ENCODE measurements at places on chromosomes 4 and X.

DNA sequence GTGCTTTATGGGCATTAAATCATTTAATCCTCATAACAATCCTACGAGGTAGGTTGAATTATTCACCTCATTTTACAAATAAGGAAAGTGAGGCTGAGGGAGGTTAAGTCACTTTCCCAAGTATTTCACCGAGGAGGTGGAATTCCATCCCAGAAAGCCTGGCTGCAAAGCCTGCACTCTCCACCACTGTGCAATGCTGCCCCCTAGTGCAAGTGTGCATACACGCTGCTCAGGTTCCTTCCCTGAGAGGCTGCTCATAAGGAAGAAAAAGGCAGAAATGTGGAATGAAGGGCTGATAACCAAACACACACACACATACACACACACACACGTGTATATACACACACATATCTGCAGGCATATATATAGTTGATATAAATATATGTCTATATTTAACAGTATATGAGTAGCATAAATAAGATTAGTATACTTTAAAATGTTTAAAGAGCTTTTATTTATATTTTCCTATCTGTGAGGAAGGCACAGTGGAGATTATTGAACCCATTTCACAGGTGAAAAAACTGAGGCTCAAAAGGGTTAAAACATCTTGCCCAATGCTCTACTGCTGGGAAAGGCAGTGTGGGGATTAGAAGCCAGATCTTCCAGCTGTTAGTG is 714.5 kb upstream of the TENM3 start:
- DNase-seq: no peak

DNA sequence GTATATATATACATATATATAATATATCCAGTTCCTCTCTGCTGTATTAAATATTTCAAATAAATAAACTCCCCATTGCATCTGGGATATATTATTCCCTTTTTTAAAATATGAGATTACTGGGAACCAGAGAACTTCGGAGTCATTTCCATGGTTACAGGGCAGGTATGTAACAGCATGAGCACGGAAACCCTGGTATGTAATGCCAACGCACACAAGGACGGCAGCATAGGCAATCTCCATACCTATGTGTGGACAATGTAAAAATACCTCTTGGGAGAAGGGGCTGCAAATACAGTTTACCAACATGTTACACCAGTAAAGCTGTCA is 62.8 kb downstream of the NUDT10 start:
- no peak for DNase-seq

DNA sequence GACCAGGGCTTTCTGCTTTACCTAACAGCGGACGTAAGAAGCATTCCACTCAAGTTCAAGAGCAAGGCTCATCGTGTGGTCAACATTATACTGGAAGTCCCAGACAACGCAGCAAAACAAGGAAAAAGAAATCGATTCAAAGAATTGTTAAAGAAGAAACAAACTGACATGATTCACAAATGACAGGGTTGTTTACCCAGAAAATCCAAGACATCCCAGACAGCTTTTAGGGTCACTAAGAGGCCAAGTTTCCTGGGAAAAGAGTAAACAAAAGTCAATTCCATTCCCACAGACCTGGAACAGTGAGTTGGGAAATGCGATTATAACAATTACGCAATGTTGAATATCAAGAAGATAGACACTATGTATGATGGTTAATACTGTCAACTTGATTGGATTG is 21.5 kb upstream of the HTRA3 start:
- DNase-seq: no peak

DNA sequence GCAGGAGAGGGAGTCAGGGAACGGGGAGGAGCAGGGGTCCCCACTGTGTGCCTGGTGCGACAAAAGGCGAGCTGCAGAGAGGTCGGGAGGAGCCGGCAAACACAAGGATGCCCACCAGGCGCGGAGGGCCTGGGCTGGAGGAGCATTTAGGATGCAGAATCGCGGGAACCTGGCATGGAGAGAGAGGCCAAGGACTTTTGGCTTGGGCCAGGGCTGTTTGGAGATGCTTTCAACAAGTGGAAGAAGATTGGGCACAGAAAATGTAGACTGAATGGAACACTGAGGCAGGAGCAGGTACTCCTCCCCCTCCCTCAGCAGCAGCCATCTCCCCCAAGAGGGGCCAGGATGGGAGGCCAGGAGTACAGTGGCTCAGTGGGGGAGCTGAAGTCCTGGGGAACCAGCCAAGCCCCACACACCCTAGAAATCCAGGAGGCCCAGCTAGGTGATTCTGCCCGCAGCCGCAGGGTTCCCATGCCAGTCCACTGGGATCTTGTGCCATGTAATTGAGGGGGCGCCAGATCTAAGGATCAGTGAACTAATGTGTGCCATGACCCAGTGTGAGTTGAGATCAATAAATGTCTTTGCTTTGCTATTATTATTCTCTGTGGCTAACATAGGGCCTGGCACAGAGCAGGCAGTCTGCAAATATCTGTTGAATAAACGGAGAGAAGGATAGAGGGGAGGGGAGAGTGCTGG is 1.1 kb upstream of the ABLIM2 start:
- DNase-seq: no peak

DNA sequence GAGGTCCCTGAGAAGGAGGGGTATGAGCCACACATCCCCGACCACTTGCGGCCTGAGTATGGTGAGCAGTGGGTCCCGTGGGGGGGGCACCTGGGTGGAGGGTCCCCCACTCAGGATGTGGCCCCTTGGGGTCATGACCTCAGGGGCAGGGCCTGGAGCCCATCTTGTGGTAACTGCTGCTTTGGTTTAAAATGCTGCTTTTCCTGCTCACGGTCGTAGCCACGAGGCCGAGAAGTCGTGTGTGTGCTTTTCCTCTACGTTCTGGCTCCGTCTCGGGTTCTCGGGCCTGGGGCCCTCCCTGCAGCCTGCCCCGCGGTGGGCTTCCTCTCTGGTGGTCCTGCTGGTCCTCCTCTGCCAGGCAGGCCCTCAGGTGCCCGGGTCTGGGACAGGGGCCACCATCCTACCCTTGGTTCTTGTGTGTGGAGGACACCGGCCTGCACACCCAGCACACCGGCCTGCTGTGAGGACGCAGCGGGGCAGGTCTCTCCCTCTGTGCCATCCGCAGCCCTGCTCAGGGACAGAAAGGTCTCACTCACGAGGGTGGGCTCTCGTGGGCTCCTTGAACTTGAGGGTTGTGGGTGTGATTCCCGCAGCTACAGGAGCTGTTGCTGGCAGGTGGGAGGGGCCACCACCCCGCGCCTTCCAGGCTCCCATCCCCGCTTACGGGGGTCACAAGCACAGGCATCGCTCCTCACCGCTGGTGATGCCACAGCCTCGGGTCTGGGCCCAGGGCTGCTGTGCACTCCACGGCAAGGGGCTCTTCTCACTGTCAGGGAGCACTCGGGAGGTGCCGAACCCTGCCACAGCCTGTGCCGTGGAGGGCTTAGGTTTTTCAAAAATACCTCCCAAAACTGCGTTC is 19.6 kb downstream of the UVSSA start:
- no peak for DNase-seq

DNA sequence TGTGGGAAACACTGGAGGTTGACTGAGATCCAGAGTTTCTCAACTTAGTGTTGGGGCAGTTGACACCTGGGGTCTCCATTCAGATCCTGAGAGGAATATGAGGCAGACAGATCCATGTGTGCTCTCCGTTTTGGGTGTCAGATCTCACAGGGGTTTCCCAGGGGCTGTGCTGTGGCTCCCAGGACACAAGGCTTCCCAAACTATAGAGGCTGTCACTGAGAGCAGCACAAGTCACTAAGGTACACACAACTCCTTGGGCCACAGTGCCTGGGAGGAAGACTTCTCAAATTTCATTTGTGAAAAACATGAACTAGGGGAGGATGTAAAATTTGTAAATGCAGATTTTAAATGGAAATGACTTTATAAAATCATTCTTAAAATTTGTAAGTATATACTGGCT is 363.6 kb downstream of the FBXO8 start:
- DNase-seq: no peak

DNA sequence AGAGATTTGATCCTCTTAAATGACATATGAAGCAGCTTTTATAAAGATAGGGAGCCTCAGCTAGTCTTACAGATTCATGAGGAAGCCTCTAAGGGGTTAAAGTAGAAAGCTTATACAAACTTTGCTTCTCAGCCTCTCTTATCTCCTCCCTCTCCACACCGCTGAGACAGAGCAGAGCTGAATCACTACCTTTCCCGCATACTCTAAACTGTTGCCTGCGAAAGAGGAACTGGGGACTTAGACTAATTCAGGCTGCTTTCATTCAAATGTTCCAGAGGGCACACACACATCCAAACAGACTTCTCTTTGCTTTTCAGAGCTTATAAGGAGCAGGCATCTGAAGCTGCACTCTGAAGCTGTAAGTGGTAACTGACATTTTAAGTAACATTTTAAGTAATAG is at the start of gene SERTM2:
SERTM2 (plus strand) TSS at position 169 of the 400 bp plus-strand sequence. CDS start 7,213 bp downstream, outside the sequence.
- no peak for DNase-seq
